ENCODE measurements at places on chromosomes 5 and 9.

- DNase-seq, result no peak
Observed at GRCh38 chr5:79069488-79070349, at the start of the genes BHMT2 and DMGDH. BHMT2 (plus strand) TSS chr5:79069767; CDS start chr5:79069783, 16 bp downstream. DMGDH (minus strand) TSS chr5:79069674; CDS start chr5:79069620, 54 bp downstream.

DNA sequence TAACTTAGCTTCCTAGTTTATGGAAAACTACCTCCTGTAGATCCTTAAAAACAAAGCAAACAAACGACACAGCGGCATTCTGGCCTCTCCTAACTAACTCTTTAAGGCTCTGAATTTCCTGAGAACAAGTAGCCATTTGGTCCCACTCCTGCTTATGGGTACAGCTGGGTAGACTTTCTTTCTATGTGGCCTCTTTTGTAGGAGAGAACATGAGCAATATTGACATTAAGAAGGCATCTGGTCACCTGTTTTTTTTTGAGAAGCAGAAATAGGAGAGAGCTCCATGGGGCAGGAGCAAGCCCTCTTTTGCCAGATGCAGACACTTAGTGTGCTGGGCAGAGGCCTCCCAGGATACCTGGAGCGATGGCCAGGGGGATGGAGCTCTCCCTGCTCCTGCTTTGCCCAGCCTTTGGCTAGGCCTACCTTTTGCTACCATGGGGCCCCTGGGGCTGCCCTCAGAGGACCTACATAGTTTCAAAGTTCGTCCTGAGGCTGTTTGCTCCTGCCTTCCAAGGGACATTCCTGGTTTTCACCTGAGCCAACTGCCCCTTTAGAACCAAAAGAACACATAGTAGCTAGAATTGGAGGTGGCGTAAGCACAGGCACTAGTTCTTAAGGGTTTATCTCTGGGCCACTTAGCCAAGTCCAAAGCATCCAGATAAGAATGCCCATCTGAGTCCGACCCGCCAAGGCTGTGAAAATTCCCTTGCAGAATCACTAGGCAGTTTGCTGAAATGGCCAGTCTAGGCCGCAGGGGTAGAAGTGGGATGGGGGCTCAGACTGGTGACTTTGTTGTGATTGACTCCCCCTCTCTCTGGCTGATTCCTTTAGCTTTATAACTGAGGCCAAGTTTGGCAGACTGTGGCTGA lies 2.4 kb upstream of the STC2 start:
- DNase-seq, result no peak

GRCh38 chr5:2908086-2908485 lies 156.6 kb upstream of the IRX2 start:
- DNase-seq, result no peak

DNA sequence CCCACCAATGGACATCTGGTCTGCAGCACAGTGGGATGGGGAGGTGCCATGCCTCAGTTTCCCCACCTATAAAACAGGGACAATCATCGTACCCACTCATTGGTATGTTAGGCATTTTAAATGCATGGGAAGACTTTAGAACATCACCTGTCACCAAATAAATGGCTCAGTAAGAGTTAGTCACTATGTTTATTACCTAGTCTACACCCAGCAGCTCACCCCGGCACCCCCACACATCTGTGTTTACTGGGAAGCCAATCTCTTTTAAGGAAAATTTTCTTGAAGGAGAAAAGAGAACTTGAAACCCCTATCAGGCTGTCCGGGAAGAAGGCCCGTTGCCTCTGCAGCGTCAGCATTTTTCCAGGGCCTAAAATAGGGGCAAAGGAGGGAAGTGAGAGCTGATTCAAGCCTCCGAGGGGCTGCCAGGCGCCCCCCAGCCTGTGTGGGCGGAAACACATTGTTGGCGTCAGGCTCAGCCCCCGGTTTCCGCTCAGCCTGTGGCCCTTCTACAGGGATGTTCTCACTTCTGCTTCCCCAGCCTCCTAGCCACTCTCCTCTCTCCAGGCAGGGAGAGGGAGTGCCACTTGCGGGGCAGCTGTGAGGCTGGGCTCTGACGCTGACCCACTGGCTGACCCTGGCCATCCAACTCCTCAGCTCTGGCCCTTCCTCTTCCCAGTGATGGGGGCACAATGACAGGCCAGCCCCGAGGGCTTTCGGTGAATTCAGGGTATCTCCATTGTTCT lies 4.6 kb downstream of the CSF1R start:
- DNase-seq, result no peak

- DNase-seq, result no peak
Observed at GRCh38 chr5:169009123-169009522, 291.8 kb downstream of the SLIT3 start.

DNA sequence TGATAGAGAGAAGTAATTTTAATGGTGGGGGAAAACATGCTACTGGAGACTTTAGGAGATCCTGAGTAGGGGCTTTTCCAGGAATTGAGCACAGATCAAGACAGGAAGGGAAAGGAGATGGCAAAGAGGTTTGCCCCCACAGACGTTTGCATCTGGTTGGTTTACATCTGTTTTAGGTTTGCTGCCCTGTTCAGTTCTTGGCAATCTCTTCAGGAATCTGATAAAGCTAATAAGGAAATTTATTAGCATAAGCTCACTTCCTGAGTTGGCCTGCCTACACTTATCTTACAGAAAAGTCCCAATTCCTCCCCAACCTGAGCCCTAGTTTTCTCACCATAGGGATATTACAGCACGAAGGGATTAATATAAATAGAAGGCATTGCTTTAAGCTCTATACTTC lies 3.4 kb upstream of the CFAP95 start:
- no peak for DNase-seq

- DNase-seq, result no peak
Observed at GRCh38 chr5:32343058-32343672, 30.4 kb upstream of the MTMR12 start.

- DNase-seq, result no peak
Observed at GRCh38 chr9:109506097-109506712, 8.1 kb upstream of the PTPN3 start.

DNA sequence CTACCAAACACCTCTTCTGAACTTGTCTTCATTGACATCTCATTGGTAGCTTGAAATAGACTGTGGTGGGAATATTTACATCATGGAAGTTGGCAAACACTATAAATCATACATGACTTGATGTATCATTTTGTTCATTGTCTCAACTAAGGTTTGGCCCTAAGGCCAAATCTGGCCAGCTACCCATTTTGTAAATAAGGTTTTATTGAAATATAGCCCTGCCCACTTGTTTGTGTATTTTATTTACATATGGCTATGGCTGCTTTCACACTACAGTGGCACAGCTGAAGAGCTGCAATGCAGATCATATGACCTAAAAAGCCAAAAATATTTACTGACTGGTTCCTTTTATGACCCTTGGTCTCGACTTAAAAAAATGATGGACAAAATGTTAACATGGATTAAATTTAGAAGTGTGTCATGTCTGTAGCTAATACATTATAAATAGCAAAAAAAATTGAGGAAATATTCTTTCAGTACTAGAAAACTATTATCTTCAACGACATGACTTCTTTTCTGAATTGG lies 22.1 kb downstream of the FAM240B start:
- no peak for DNase-seq

DNA sequence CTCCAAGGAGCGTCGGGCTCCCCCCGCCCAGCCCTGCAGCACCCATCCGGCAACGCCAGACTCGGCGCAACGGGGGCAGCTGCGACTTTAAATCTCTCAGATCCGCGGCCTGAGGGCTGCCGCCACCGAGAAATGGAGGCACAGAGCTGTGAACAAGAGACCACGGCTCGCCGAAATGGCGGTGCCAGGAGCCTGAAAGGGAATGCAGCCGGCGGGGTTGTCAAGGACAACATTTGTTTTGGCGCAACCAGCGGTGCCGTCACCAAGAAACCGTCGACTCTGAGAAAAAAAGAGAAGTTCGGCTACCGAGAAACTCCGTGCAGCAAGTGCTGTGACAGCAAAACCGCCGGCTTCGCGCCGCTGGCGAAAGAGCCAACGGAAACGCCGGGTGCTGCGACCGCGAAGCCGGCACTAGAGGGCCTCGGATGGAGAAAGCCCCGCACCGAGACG lies 2.1 kb upstream of the ANXA2R start:
- DNase-seq, result no peak

GRCh38 chr5:22908129-22908528 lies 55.0 kb upstream of the CDH12 start:
- DNase-seq, result no peak

GRCh38 chr5:117295941-117296340 lies 721.3 kb upstream of the SEMA6A start:
- DNase-seq, result no peak

DNA sequence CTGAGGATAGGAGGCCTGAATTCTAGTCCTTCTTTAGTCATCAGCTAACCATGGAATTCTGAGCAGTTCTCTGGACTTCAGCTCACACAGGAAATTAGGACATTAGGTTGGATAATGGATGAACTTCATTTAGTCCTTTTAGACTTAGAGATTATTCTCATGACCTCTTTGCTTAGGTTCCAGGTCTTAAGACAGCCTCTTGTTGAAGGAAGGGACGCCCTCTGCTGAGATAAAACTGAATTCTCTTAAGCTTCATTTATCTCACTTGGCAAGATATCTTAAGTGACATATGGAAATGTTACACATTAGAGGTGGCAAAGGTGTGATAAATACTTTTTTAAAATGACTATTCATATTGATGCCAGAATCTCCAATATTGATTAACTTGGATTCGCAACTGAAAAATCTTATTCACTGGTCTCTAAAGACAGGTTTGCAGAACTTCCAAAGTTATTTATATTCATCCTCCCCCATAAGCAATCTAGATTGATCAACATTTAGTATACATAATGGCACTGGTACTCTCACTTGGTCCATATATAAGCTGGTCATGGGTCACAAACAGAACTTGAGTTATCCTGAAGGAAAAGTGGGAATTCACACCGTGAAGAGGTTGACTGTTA lies 16.9 kb upstream of the ZNF366 start:
- DNase-seq, result no peak

DNA sequence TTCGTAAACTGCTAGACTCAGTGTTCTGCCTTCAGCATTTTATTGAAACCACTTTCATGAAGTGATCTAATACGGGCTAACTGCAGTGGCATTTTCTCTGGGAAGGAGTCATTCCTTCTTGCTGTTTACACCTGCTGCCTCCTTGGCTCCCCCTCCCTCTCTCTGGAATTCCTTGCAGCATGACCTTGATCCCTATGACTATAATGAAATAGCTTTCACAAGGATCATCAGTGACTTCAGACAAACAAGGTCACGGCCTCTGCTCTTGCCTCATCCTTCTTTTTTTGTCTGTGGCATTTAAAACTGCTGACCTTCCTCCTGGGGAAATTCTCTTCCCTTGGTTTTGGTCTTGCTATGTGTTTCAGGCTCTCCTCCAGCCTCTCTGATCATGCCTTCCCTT lies 90.2 kb downstream of the ZNF462 start:
- no peak for DNase-seq

DNA sequence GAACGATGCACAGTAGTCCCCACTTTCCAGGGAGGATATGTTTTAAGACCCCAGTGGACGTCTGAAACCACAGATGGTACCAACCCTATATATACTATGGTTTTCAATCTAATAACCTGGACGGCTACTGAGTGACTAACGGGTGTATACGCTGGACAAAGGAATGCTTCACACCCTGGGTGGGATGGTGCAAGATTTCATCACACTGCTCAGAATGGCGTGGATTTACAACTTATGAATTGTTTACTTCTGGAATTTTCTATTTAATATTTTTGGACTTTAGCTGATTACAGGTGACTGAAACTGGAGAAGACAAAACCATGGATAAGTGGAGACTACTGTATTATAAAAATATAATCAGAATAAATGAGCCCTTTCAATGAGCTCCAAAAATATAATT lies 147.6 kb upstream of the TRIM32 start:
- DNase-seq, result no peak

DNA sequence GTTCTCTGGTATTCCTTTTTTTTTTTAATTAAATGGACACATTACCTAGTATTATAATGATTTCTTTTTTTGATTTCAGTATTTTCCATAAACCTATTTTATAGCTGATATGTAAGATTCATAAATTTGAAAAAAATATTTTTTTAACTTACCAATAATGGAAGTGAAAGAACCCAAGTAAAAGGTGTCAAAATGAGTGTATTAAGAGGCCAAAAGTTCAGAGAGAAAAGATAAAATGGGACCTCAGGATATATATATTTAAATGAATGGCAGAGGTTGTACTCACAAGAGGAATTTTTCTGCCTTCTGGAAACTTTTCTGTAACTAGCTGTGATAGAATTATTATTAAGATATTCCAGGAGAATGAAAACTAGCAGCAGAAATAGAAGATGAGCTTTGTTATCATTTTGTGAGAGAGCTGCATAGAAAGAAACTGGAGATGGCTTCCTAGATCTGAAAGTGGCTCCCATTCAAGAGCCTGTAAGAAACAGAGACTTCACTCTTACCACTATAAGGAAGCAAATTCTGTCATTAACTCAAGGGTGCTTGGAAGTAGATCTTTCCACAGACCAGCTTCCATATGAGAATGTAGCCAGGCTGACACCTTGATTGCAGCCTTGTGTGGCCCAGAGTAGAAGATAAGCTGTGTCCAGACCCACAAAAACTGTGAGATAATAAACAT lies 91.7 kb downstream of the MRPS30 start:
- DNase-seq, result no peak

DNA sequence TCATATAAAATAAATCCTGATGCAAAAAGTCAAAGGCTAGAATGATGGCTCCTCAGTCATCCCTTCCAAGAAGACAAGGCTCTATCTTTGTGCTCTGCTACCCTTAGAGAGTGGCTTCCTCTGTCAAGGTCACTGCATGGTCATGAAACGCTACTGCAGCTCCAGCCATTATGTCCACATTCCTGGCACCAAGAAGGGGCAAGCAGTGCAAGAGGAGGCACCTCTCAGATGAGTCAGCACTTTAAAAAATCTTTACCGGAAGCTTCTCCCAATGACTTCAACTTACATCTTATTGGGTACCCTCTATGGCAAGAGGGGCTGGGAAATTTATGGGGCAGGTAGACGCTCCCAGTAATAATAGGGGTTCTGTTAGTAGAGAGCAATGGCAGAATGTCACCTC lies 129.5 kb upstream of the CPEB4 start:
- no peak for DNase-seq

- no peak for DNase-seq
Observed at GRCh38 chr5:54669845-54670244, 152.3 kb downstream of the SNX18 start.

GRCh38 chr5:143664623-143665022 lies 147.3 kb upstream of the HMHB1 start:
- no peak for DNase-seq

DNA sequence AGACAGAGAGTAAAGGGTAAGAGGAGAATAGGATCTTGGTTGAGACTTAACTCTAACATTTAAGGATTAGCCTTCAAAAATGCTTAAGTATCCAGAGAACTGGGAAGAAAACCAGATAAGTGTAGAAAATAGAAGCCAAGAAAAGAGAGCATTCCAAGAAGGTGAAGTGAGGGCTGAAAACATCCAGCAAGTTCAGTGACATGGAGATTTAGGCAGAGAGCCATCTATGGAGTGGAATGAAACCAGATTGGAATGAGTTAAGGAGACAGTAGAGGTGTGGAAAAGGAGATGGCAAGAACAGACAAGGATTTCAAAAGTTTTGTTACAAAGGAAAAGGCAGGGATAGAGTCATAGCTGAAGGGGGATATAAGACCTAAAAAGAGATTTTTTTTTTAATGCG lies 188.1 kb downstream of the TRPM3 start:
- DNase-seq, result no peak
